ENCODE measurements at places on chromosomes 5 and 9.

DNA sequence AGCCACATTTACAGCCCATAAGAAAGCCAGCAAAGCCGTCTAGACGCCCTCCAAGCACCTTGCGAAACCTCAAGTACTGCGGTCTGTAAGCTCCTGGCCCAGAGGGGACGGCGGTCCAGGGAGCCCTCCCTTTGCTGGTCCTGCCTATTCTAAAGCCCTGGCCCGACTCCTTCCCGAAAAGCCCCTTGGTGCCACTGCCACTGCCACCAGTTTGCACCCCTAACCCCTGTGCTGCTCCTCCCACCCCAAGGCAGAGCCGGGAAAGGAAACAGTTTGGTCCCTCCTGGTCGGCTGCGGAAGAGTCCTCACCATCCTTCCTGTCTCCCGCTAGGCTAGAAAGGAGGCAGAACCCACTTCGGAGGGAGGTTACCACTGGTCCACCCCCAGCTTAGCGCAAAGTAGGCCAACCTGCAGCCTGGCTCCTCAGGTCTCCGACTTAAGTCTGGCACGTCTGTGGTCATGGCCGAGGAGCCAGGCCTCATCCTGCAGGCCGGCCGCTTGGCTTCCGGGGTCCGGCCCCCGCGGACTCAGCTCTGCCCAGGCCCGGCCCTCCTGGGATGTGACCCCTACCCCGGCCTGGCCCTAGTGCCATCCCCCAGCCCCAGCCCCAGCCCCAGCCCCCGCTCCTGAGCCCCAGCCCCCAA lies 916 bp downstream of the TOR1A start:
- no peak for DNase-seq

GRCh38 chr9:78539188-78539587 lies 242.3 kb downstream of the PSAT1 start:
- DNase-seq: no peak

- DNase-seq: peak; percentile 2
These were observed 81.2 kb downstream of the MTAP start for GRCh38 chr9:21883642-21884041.

DNA sequence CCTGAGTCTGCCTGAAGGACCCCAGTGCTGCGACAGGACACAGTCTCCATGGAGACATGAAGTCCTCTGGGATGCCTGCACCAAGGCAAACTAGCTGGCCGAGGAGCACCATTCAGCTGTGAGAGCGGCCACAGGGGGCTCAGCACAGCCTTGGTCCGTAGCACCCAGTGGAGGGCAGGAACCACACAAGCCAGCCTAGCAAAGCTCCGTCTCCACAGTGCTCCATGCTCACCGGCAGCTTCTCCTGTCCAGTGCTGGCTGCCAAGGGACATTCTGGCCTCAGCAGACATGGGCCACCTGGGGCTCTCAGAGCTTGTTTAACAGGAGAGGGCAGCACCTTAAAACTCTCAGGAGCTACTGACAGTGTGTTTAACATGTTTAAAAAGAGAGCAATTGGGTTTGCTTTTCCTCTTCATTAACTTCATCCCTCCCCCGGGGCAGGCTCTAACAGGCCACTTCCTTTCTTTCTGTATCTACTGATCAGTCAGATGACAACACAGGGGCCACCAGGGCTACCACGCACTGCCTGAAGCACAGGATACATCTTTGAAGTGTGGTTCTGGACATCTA lies 57.0 kb downstream of the SECISBP2 start:
- no peak for DNase-seq

GRCh38 chr5:168932400-168933189 lies 353.4 kb upstream of the PANK3 start:
- no peak for DNase-seq

DNA sequence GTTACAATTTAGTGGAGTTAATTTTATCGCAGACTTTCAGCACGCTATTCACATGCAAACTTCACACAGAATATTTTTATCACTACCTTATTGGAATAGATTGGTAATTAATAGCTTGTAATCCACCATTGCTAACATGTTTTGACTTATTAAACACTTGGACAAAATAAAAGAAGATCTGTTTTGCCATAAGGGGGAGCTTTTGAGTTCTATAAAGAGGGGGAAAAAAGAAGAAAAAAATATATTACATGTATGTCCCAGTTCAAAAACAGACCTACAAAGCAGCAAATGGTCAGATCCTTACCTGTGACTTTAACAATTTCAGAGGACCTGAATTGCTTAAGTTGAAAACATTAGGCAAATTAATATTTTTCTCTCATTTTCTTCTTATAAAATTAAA lies 1.2 kb upstream of the PAPPA start:
- no peak for DNase-seq

DNA sequence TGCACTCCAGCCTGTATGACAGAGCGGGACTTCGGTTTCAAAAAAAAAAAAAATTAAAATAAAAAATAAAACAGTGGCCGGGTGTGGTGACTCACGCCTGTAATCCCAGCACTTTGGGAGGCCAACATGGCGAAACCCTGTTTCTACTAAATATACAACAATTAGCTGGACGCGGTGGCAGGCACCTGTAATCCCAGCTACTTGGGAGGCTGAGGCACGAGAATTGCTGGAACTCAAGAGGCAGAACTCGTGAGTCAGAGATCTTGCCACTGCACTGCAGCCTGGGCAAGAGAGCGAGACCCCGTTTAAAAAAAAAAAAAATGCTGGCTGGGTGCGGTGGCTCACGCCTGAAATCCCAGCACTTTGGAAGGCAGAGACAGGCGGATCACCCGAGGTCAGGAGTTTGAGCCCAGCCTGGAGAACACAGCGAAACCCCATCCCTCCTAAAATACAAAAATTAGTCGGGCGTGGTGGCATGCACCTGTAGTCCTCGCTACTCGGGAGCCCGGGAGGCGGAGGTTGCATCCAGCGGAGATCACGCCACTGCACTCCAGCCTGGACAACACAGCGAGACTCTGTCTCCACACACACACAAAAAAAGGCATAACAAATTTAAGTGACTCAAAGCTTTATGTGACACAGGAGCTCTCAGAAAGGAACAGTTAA lies 1.5 kb upstream of the NPM1 start:
- no peak for DNase-seq

GRCh38 chr9:88628114-88628513 lies 93.1 kb downstream of the NXNL2 start:
- no peak for DNase-seq

DNA sequence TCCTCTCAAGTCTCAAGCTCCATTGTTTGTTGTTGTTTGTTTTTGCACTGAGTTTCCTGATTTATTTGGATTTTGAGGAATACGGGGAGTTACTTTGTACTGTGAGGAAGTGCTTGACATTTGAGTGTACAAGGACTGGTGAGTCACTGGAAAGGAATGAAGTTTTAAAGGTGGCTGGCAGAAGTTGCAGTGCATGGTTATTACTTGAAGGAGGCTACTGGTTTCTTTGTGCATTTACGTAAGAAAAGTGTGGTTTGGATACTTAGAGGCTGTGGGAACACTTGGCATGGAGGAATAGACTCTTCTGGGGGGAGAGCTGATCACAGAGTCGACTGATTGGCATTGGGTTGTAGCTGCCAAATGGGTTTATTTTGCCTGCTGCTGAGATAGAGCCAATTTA lies 919.0 kb downstream of the TAF11L14 start:
- no peak for DNase-seq

GRCh38 chr9:19108038-19108437 lies 5.3 kb upstream of the HAUS6 start:
- DNase-seq: no peak

DNA sequence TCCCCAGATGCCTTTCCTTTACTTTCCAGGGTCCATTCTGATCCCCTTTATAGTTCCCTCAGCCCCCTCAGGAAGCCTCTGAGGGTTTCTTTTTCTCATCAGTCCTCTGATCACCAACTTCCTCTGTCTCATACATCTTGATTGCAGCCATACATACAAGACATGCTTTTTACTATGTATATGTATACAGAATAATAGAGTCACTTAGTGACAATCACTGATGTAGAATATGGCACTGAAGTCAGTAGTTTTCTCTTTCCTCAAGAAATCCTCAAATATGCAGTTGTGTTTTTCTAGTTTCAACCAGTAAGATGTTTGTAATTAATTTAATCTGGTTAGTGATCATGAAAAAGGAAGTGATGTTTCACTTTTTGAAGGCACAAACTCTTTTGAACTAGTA lies 364.1 kb downstream of the MAN2A1 start:
- DNase-seq: no peak

- DNase-seq: no peak
These were observed 20.1 kb downstream of the NFIB start for GRCh38 chr9:14293801-14294200.

- DNase-seq: no peak
These were observed 402.4 kb upstream of the IRX2 start for GRCh38 chr5:3153906-3154305.

DNA sequence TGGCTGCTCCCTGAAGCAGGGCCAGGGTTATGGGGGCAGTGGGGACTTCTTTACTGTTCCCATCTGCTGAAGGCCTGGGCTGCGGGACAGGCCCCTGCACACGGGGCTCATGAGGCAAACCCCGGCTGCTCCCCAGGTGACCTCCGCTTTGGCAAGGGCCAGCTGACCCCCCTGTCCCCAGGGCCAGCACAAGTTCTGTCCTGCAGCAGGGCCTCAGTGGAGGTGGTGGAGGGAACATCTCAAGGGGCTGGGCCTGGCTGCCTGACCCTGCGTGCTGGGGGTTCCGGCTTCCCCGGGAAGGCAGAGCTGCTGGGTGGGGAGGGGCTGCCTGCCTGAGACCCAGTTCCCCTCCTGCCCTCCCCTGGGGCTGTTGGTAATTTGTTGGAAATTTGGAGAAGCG lies 67.4 kb upstream of the RNU6ATAC start:
- DNase-seq: no peak

DNA sequence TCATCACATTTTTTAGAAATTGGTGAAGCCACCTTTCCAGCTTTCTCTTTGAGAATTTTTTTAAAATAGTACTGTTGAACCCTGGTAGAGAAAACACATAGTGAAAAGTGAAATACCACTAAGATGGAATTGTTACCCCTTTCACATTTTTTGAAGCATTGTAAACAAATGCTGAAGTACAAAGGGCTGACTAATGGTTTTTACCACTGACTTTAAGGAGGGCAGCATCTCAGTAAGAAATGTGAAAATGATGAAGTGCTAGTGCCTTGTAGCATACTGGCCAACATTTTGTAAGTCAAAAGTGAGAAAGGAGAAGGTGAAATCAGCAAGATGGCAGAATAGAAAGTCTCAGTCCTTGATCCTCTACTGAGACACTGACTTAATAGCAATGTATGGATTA lies 320.6 kb downstream of the PJA2 start:
- DNase-seq: no peak

- DNase-seq: no peak
These were observed 455 bp upstream of the FER start for GRCh38 chr5:108747111-108747773.

- no peak for DNase-seq
These were observed 75.4 kb downstream of the LRRC70 start for GRCh38 chr5:62653864-62654575.

DNA sequence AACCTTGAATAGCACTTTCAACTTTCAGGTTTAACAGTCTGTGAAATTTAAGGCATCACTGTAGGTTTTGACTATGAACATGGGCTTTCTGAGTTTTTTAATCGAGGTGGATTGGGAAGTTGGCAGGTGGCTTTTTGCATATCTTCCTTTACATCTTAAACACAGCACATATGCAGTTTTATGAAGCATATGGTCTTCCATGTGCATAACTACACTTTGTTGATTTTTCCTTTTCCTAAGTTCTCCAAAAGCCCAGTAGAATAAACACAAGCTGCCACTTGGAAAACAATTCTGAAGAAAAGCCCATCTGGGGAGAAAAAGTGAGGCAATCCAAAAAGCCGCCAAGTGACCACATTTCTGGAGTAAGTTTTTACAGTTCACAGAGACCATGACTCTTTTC lies 236.5 kb upstream of the IL12B start:
- DNase-seq: no peak

- DNase-seq: no peak
These were observed 42.1 kb downstream of the OTULIN start for GRCh38 chr5:14706615-14707021.

GRCh38 chr5:80912479-80912878 lies 47.7 kb upstream of the RASGRF2 start:
- no peak for DNase-seq

DNA sequence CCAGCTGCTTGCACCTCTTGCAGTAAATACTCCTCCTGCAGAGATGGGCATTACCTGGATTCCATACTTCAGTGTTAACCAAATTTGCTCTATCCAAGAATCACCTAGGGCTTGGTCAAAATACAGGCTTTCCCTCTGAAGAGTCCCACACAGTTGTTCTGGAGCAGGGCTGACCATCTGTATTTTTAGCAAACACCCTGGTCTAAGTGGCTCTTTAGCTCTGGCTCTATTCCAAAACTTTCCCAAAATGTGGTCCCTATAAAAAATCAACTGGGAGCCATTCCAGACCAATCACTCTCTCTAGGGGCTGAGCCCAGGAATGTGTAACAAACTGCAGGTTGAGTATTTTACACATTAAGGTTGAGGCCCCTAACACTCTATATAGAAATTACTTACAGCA lies 153.7 kb downstream of the SPOCK1 start:
- DNase-seq: no peak

DNA sequence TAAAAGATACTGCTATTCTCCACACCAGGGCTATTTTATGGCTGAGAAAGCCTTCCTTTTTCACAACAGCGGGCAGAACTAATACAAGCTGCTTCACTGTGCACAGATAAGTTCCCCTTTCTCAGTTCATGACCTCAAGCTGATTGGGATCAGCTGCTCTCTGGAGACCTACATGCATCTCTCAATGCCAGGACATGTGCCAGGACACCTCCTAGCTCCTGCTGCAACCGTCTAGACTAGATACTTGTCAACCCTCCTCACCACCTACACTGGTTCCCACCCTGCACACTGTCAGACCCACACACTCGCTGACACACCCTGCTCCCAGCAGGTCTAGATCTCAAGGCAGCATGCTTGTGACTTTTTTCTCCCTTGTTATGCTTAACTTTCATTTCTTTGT lies 39.8 kb downstream of the STARD4 start:
- DNase-seq: no peak

- no peak for DNase-seq
These were observed 1.3 kb upstream of the KCNMB1 start for GRCh38 chr5:170390472-170390871.

DNA sequence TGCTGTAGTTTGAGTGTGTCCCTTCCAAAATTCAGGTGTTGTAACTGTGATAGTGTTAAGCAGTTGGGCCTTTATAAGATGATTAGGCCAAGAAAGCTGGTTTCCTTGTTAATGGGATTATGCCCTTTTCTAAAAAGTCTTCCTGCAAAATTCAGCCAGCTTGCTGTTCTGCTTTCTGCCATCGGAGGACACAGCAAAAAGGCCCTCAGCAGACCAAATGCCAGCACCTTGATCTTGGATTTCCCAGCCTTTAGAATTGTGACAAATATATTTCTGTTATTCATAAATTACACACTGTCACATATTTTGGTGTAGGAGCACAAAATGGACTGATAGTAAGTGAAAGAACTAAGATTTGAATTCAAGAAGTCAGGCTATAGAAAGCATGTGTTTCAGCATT lies 203.2 kb downstream of the IZUMO3 start:
- no peak for DNase-seq

DNA sequence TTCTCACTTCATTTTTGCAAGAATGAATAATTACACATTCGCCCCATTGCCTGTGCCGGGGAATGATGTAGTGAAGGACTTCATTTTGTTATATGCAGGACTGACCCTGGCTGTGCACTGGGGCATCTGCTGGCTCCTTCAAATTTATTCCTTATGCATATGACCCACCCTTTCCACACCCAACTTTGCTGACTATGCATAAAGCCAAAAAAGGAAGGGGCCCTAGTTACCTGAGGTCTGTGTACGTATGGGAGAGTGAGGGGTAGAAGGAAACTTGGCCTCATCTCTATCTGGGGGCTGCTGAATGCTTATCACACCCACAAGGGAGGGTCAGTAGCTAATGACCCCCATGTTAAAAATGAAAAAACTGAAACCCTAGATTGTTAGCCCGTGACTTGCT lies 259.6 kb downstream of the SMARCA2 start:
- DNase-seq: no peak

Measured in stimulated activated CD8-positive, alpha-beta memory T cell treated with anti-CD3 and anti-CD28 coated beads, Interleukin-7, amount 100 ng/mL, for 1 hour (primary cell).